GOT3 (cell line): ENCODE measurements at places on chromosomes 5 and 9.

DNA sequence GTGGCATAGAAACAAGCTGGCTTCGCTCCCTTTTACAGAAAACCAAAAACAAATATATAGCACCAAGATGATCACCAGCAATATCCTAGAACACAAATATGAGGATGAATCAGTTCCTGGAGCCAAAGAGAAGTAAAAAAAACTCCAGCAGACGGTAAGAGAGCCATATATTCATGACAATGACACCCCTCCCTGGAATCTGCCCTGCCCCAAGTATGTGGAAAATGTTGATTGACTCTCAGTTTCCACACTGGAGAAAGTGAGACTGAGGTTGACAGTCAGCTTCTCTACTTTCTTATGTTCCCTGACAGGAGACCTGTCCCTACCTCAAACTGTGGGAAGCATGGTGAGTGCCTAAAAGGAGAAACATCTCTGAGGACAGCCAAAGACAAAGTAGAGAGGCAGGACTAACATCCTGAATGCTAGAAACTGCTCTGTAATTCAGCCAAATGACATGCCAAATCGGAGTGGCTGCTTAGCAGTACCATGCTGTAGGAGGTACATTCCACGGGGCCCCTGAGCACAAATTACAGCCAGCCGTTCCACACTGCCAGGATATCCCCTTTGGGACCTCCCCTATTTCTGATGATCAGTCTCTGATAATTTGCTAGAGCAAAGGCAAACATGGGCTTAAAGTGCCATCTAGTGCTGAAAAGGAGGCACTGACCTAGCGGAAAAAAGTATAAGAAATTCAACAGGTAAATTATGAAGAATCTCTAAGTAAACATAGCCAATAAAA lies 424.0 kb upstream of the RGMB start:
- DNase-seq, result no peak

- no peak for DNase-seq
These were observed 296.6 kb upstream of the GRAMD2B start for GRCh38 chr5:126126574-126126973.

DNA sequence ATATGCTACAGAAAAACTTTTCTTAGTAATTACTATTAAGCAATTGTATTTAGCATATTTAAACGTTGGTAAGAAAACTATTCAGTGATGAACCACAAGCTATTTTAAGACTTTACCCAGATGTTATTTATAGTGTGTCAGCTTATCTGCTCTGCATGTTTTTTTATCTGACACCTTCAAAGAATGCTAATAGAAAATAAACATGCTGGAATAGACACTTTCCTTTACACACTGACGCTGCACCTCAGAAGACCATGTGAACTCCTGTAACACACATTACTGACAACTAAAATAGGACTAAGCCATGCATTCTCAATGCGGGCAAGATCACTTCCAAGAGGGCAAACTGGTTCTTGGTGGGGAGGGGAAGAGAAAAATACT lies 38.3 kb downstream of the FNIP1 start:
- DNase-seq, result no peak

DNA sequence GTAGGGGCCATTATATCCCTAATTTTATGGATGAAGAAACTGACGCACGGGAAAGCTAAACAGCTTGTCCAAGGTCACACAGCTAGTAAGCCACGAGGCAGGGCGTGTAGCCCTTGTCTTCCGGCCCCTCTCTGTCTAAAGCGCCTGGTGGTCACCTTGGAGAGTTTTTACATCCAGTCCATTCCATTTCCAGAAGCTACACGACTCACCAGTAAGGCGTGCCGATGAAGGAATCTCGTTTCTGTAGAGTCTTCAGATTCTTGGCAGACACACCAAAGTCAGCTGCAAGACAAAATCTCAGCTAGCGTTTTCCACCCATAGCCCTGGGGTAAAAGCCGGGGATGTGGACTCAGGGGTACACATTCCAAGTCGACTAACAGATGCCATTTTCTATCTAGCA lies 80.5 kb downstream of the STK10 start:
- DNase-seq, result no peak

GRCh38 chr9:70607329-70607728 lies 192.9 kb upstream of the KLF9 start:
- no peak for DNase-seq

DNA sequence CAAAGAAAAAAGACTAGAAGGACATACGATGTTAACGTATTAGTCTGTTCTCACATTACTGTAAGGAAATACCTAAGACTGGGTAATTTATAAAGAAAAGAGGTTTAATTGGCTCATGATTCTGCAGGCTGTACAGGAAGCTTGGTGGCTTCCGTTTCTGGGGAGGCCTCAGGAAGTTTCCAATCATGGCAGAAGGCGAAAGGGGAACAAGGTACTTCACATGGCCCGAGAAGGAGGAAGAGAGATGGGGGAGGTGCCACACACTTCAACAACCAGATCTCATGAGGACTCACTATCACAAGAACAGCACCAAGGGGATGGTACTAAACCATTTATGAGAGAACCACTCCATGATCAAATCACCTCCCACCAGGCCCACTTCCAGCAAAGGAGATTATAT lies 110.1 kb downstream of the CARTPT start:
- DNase-seq, result no peak

GRCh38 chr5:111248571-111248970 lies 24.4 kb downstream of the CAMK4 start:
- no peak for DNase-seq

DNA sequence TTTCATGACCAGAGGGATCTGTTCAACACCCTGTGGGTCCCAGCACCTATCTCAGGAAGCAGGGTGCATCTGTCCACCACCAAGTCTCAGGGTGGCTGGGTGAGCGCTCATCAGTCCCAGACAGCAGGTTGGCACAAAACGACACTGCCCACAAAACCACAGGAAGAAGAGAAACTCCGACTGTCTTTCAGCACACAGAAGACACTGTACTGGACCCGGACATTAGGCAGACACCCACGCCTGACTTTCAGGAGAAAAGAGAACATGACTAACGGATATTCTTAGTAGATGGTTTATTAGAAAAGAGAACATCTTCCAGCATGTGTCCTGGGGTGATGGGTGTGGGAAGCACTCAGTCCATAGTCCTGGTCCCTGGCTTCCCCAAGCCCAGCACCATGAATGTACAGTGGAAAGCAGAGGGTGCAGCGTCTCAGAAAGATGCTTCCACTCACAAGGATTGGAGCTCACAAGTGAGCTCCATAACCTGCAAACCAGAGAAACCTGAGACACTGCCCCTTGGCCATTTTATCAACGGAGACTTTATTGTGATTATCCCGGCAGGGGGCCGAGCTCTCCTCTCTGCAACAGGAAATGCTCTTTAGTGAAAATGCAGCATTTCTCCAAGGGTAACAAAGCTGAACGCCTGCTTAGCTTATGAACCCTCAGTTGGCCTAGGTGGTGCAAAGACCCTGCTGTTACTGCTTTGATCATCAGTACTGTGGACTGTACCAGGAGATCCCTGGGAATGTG lies 35.8 kb upstream of the LCP2 start:
- no peak for DNase-seq

GRCh38 chr5:149745212-149745942 lies 15.3 kb downstream of the PPARGC1B start:
- no peak for DNase-seq

GRCh38 chr9:127890053-127890452 lies 9.3 kb downstream of the ST6GALNAC6 start:
- no peak for DNase-seq

DNA sequence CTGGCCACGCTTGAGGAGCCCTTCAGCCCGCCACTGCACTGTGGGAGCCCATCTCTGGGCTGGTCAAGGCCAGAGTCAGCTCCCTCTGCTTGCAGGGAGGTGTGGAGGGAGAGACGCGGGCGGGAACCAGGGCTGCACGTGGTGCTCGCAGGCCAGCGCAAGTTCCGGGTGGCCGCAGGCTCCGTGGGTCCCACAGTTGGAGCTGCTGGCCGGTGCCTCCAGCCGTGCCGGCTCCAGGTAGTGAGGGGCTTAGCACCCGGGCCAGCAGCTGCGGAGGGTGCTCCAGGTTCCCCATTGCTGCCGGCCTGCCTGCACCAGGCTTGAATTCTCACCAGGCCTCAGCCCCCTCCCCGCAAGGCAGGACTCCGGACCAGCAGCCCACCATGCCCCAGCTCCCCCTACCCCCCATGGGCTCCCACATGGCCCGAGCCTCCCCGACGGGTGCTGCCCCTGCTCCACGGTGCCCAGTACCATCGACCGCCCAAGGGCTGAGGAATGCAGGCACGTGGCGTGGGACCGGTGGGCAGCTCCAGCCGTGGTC lies 192.8 kb upstream of the IZUMO3 start:
- no peak for DNase-seq

- no peak for DNase-seq
These were observed 611.4 kb downstream of the SEMA5A start for GRCh38 chr5:8934455-8934854.

DNA sequence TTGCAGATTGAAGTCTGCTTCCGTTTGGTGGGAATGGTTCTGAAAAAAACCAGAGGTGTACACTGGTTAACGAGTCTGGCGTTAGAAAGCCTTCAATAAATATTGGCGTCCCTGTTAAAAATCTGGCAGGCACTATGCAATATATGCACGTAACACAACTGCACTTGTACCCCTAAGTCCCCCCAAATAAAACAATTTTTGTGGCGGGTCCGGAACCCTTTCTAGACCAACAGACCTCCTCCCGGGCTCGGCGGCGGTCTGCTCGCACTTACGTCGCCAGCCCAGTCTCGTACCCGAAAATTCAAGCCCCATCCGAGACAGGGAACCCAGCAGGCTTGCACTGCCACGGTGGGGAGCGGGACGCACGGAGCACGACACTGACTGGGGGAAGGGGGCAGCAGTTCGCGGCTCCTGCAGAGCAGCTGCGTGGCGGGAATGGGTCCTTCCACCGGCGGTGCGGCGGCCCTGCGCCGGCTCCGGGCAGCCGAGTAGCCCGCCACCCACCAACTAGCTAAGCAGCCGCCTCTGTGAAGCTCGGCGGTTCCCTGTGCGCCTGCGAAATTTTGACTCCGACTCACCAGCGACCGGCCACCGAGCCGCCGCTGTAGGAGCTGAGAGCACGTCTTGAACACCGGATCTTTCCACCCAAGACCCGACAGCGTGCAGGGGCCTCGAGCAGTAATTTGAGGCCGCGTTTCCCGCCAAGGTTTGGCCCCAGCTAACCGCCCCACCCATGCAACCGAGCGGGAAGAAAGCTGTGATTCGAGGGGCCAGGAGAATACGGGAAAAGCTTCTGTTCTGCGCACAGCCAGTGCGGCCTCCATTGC lies 3.9 kb downstream of the MCIDAS start:
- DNase-seq, result no peak

GRCh38 chr9:130870491-130871381 lies 25.9 kb downstream of the QRFP start:
- no peak for DNase-seq

DNA sequence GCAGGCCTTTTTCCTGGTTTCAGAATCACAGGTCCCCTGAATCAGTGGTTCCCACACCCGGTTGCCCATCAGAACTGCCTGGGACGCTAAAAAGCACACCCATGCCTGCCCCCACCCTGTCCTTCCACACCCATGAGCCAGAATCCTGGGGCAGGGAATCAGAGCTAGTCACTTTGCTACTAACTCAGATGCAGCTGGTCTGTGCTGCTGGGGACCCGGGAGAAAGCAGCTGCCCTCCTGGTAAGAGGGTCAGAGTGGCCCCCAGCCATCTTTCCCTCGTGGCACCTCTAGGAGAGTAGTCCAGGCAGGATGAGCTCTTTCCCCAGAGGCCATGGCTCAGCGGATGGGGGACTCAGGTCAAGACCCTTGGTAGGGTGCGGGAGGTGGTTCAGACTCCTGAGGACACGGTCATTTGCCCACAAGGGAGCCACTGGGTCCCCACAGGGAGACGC lies 11.3 kb upstream of the NUP214 start:
- DNase-seq, result no peak

GRCh38 chr5:143758015-143758414 lies 53.9 kb upstream of the HMHB1 start:
- DNase-seq, result no peak

DNA sequence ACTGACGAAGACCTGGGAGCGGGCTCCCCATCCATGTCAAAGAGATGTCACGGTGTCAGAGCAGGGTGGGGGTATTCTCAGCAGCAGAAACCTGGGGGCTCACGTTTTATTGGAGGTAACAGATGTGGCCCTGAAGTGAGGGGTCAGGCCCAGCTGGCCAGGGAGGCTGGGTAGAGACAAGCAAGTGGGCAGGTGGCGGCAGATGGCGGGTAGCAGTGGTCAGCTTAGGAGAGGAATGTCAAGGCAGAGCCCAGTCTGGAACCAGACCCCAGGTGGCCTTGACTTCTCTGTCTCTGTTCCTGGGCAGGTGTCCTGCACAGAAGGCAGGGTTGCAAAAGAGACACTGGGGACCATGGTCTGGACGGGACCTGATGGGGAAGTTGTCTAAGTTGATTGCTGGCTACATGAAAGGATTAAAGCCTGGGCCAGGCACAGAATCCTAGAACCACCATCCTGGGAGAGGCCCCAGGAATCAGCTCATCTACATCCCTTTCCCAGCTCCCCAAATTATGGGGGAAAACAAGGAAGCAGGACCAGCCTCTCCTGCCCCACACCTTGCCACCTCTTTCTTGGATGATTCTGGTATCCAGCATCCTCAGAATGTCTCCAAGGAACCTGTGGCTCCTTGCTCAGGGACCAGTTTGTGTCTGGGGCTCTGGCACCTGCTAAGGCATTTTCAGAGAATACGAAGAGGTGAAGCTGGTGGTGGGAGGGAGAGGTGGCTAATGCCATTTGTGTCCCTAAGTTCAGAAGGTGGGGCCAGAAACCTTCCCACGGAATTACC lies 72.5 kb downstream of the AMBP start:
- no peak for DNase-seq

DNA sequence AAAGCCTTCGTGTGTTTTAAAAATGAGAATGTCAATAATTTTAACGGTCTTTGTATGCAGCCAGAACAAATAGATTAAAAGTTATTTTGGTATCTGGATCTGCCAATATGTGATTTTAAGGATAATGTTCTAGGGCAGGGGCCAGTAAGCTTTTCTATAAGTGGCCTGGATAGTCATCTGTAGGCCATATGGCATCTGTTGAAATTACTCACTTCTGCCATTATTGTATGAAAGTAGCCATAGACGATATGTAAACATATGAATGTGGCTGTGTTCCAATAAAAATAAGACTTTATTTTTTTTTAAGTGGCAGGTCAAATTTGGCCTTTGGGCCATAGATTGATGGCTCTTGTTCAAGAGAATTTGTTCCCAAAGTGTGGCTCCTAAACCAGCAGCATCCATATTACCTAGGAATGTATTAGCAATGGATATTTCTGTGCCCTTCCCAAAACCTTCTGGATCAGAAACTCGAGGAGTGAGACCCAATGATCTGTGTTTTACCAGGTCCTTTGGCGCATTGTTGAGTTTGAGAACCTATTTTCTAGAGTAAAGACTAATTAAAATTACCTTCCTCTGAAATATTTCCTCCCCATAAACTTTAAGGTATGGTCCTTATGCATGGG lies 55.9 kb downstream of the C6 start:
- DNase-seq, result no peak

- DNase-seq, result no peak
These were observed 150.0 kb upstream of the VCAN start for GRCh38 chr5:83321483-83322055.

GRCh38 chr9:79883073-79883645 lies 311.4 kb downstream of the TLE4 start:
- no peak for DNase-seq

GRCh38 chr5:68024426-68024825 lies 191.1 kb upstream of the PIK3R1 start:
- DNase-seq, result no peak

- no peak for DNase-seq
These were observed 55.2 kb downstream of the DROSHA start for GRCh38 chr5:31476738-31477141.

- DNase-seq, result no peak
These were observed 53.7 kb upstream of the RPL26L1 start for GRCh38 chr5:172905346-172906140.
